ENCODE measurements at places on chromosomes 16 and 17.

GRCh38 chr17:70190959-70191805 is 21.9 kb downstream of the KCNJ2 start:
- no peak for DNase-seq

DNA sequence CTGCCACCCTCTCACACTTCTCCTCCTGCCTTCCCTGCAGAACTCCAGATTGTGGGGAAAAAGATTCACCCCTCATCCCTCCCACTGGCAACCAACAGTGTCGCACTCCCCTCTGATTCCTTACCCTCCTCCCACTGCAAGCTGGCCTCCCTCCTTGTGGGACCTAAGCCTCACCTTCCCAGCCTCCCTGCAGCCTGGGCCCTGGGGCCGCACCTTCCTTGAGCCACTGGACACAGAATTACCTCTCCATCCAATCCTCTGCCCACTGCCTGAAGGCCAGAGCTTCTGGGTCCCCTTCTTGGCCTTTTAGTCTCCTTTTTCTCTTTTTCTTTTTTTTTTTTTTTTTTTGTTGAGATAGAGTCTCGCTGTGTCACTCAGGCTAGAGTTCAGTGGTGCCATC is 33.9 kb downstream of the NGFR start:
- no peak for DNase-seq

DNA sequence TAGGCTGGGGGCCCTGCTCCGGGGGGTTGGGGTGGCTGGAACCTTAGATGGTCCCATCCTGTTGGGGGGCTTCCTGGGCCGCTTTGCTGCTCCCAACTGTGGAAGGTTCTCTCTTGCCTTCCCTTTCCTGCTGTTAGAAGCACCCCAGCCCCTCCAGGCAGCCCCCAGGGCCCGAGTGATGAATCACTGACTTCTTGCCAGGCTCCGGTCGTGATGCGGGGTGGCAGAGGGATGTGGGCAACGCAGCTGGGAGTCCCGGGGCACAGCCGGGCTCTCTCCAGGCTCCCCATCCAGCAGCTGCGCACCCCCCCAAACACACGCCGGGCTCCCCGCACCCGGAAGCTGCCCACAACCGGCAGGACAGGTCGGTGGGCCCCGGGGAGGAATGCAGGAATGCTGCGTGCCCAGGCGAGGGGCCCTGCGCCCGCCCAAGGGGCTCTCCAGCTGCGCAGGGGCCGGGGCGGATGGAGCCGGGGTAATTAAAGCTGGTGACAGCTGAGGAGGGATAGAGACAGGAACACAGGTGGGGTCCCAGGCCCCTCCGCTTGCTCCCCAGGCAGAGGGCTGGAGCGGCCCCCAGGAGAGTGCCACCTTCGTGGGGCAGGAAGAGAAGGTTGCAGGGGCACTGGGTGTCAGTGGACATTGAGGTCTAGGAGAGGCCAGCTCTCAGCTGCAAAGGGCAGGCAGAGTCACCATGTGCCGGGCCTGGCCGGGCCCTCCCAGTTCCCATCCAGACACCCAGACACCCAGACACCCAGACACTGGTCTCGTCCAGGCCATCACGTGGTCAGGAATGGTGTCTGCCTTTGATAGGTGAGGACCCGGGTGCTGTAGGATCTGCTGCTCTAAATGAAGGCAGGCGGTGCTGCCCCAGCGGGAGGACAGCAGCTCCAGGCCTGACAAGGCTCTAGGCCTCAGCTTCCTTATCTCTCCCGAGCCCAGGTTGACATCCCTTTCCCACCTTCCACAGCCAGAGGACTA is 15.0 kb upstream of the SLC38A10 start:
- no peak for DNase-seq

GRCh38 chr17:1744551-1745512 is 2.2 kb downstream of the SERPINF2 start:
- DNase-seq = no peak

- no peak for DNase-seq
Observed at GRCh38 chr17:56994009-56994792, 16.3 kb downstream of the SCPEP1 start.

GRCh38 chr16:51898872-51899271 is 648.1 kb downstream of the TOX3 start:
- no peak for DNase-seq

DNA sequence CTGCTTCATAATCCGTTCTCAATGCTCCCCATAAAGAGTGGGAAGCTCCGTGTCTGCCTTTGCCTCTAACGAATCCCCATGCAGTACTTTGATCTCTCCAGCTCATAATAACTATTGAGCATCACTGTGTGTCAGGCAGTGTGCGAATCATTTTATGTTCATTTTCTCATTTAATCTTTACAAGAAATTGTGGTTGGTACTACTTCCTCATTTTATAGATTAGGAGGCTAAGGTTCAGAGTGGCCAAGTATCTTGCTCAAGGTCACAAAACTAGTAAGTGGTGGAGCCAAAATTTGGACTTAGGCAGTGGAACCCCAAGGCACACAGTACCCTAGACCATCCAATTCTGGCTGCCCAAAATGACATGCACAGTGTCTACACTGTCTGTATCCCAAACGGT is 44.8 kb downstream of the ABCC12 start:
- no peak for DNase-seq

- no peak for DNase-seq
Observed at GRCh38 chr17:10046786-10047785, 142.0 kb upstream of the RCVRN start.

DNA sequence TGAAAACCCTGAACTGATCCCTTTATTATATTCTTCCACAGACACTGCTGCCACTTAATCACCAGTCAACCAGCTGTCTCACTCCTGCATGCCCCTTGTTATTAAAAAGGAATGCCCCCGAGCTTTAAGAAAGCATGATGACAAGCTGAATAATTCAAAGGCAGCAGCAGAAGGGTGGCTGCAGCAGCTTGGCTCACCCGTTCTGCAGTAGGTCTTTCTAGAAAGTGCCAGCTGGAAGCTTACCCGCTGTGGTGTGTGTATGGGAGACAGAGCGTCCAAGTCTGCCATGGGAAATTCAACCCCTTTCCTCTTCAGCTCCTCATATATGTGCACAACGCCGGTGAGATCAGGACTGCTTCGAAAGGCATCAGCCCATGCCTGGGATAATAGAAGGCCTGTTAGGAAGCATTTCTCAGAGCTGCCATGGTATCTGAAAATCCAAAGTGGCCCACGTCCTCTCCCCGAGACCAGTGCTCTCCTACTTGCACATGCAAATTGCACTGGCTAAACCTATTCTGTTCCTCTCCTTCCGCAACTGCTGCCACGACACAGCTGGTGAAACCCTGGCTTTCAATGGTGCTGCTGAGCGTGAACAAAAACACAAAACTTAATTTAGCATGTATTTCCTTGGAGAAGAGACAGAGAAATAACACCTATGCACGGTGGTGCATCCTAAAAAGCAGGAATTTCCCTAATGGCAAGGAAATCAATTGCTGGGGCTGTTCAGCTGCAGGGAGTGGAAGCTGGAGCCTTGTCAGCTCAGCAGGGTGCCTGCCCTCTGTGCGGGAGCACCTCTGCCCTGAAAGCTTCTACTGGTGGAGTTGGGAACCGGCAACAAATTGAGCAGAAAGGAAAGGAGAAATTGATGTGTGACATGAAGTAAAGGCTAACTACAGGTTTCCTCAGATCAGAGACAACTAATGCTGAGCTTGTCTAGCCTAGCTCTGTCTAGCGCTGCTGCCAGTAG is 47.9 kb upstream of the SREBF1 start:
- DNase-seq = no peak

DNA sequence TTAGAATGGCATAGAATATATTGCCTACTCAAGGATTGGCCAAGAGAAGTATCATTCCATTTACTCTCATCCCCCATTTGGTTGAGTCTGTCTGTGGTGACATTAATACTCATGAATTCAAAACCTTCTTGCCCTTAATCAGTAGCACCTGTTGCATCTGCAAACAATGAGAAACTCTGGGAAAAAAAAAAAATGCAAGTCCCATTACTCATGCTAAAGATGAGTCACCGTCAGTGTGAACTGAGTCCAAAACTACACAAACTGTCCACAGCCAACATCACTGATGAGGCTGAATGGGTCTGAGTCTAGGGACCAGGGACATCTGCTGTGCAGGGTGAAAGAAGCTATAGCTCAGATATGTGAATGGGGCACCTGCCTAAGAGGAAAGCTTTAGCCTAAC is 96.9 kb upstream of the ADAMTS18 start:
- DNase-seq = no peak

DNA sequence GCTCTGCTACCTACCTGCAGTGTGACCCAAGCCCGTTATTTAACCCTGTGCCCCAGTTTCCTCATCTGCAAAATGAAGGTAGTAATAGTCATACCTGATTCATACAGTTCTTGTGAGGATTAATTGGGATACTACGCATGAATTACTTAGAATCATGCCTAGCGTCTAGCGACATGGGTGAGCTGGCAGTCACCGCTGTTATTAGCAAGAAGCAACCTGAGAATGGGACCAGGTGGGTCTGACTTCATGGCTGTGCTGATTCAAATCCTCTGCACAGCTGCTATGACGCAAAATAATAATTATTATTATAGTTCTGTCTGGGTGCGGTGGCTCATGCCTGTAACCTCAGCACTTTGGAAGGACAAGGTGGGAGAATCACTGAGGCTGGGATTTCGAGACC is 7.9 kb downstream of the SOCS1 start:
- no peak for DNase-seq

- no peak for DNase-seq
Observed at GRCh38 chr16:24829153-24829552, 16.6 kb upstream of the SLC5A11 start.

DNA sequence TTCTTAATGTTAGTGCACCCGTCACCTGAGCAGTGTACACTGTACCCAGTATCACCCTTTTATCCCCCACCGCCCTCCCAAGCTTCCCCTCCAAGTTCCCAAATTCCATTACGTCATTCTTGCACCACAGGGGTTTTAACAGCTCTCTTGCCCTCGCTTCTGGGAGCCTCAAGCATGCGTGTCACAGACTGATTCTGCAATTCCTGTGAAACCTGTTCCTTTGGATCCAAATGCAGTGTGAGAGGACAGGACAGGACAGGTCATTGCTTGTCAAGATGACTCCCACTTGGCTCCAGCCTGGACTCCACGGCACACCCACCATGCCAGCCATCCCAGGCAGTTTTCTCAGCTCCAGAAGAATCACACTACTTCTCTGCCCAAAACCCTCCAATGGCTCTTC is 44.1 kb downstream of the CYB5D2 start:
- no peak for DNase-seq

DNA sequence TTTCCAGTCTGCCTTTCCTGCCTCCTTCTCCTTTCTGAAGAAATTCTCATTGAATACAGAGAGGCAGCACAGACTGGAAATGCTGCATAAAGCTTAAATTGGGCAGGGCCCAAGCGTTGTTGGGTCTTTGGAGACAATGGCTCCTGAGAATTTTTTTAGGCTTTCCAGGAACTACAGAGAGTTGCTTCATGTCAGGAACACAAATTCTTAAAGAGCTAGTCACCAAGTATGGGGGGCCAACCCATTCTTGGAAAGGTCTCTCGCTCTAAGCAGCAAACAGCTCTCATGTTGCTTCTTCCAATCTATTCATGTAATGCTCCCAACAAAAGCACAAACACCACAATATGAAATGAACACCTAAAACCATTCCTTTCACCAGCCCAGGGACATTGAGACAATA is 6.9 kb downstream of the HNF1B start:
- DNase-seq = no peak

DNA sequence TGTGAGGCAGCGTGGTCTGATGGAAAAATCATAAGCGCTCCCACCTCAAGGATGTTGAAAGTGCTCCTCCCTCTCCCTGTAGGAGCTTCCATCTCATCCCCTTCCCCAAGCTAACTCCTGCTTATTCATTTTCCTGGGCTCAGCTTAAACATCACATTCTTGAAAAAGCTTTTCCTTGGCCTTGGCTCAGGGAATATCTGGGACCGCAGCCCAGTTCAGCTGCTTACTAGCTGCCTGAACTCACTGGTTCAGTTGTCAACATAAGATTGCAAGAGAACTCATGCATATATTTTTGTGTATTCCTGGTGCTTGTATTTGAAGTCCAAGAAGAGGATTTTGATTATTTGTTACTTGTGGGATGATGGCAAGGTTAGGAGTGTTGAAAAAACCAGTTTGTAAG is 91.5 kb downstream of the UTP18 start:
- DNase-seq = no peak

DNA sequence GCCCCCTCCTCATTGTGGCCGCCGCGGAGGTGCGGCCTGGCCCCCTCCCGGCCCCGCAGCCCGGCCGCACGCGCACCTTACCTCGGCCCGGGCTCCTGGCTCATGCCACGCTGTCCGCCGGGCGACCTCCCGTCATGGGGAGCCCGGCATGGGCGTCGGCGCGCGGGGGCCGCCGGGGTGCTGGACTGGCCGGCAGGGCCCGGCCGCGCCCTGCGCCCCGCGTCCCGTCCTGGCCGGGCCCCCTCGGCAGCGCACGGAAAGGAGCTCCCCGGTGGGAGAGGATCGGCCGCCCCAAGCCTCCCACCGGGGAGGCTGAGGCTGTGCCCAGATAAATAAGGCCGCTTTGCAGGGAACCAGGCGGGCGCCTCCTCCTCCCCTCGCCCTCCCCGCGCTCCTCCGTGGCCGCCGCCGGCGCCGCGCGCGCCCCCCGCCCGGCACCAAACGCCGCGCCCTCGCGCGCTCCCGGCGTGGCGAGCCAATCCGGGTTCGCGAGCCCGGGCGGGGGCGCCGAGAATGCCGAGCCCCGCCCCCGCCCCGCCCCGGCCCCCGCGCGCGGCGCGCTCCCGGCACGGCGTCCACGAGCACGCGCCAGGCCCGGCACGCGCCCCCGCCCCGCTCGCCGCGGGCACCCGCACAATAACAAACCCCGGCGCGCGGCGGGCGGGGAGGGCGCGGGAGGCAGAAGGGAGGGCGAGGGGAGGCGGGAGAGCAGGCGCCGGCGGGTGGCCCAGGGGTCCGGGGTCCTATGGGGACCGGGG is at the start of gene FBXL16:
FBXL16 (minus strand) TSS at position 371 of the 758 bp plus-strand sequence. CDS start 8,396 bp downstream, outside the sequence.
- no peak for DNase-seq

GRCh38 chr16:56554441-56554840 is 10.4 kb upstream of the MT4 start:
- DNase-seq = no peak

GRCh38 chr16:71954699-71955195 is 45.5 kb downstream of the PKD1L3 start:
- no peak for DNase-seq

GRCh38 chr17:42779304-42779935 is 990 bp upstream of the WNK4 start:
- no peak for DNase-seq

DNA sequence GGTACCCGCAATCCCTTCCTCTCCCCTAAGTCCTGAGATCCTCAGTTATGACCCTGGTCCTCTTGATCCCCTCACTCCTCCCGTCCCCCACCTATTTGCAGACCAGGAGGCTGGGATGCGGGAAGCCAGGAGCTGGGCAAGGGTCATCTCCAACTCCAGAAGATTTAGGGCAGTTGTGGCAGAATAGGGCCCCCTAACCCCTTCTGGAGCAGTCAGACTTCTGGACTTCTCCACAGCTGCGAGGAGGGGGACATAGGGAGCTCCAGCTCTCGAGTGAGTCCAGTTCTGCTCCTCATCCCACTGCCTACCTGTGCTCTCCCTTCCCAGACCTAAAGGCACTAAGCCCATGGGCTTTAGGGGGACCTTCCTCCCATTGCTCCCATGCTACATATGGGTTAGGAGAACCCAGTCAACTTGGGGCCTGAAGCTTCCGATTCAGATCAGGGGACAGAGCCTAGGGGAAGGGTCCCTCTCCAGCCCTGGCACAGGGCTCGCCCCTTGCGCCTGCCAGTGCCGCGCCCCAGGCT is 1.3 kb downstream of the WNK4 start:
- no peak for DNase-seq
